ENCODE measurements at places on chromosomes 6 and 20.

DNA sequence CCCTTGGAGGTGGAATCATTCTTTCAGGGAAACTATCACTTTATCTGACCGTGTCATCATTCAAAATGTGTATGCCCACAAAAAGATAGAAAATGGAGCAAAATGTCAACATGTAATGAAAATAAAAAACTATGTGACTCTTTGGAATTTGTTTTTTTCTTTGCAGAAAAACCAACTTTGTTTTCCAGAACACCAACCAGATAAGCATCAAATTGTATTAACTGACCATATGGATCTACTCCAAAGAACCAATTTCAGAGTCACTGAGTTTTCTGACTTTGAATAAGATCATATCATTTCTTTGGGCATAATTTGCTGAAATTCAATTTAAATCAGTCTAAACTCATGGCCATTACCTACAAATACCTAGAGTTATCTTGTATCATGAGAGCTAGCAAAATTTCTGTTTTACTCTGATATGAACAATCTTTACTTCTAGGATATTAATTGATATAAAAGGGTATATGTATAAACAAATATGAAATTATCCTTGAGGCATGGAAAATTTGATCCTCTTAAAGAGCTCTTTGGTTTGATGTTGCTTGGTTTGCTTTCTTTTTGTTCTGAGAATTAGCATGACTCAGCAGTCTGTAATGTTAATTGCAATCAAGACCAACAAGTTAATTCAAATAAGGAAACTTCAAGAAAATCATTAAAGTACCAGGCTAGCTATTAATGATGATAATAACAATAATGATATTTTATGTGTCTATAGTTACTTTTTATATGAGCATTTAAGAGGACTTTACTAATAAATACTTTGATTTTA, 444.4 kb upstream of the MARCKS start:
- no peak for DNase-seq

DNA sequence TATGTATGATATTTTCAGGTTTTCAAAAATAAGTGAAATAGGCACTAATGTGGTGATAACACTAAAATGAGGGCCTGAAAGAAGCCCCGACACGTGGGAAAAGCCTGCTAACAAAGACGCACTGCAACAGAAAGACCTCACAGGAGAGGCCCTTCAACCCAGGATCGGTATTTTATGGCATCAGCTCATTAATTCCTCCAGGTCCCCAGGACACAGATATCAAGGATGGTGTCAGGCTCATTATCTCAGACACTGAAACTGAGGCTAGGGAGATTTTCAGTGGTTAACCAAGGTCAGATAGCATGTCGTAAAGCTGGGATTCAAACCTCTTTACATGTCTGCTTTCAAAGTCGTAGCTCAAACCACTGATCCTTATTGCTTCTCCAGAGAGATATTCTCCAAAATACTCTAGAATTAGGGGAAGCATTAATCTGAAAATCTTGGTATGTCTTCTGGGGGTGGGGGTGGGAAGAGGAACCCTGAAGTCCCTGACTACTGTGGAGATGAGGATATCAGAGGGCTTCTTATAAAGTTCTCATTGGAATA, 64.1 kb downstream of the PPP1R3G start:
- no peak for DNase-seq

GRCh38 chr6:85389151-85389797, 60.6 kb upstream of the NT5E start:
- DNase-seq: no peak

GRCh38 chr6:108651340-108652227, 90.9 kb downstream of the FOXO3 start:
- DNase-seq: no peak

Data from stimulated activated CD8-positive, alpha-beta memory T cell treated with anti-CD3 and anti-CD28 coated beads, Interleukin-4, amount 100 ng/mL, for 1 hour (primary cell).